GM12878 (cell line): ENCODE measurements at places on chromosomes 7 and 10. TPM values are rescaled to one million over a fixed set of nuclear protein-coding genes. Genes with fewer than 3 reads are reported as not detected.

- no peak for DNase-seq
Observed at GRCh38 chr7:55250313-55250712, 114.8 kb upstream of the LANCL2 start.

- DNase-seq: no peak
Observed at GRCh38 chr7:27314111-27314510, 71.5 kb downstream of the EVX1 start.

DNA sequence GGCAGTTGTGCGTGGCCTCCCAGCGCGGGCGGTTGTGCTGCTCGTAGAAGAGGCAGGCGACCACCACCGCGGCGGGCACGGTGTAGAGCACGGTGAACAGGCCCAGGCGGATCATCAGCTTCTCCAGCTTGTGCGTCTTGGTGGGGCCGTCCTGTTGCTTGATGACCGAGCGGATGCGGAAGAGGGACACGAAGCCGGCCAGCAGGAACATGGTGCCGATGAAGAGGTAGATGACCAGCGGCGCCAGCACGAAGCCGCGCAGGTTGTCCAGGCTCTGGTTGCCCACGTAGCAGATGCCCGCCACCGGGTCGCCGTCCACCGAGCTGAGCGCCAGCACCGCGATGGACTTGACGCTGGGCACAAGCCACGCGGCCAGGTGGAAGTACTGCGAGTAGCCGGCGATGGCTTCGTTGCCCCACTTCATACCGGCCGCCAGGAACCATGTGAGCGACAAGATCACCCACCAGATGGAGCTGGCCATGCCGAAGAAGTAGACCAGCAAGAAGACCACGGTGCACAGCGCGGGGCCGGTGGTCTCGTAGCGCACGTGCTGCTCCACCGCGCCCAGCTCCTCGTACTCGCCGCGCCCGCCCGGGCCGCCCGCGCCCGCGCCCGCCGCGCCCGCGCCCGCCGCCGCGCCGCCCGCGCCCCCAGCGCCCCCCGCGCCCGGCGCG, 2.2 kb downstream of the FZD8 start:
- DNase-seq: no peak

SUV39H2 gene
- total RNA-seq: 25.8 and 26.9 TPM in 2 replicates

DNA sequence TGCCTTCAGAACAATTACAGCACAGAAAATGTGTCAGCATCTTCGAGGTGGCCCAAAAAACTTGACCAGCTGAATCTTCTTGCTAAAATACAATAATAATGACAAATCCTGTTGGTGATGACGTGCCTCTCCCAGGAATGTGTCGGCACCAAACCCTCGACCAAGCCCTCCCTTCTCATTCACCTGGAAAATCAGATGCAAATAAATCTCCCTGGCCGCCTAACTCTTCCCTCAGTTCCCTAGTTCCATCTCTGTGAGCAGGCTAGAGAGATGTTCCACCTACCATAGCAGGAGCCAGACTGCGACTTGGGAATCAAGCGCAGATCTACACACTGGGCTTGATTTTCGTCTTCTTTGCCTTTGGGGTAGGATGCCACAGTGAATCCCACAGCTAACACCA, 4.1 kb downstream of the PRSS1 start:
- DNase-seq: no peak

- DNase-seq: no peak
Observed at GRCh38 chr10:119538632-119539358, 3.7 kb downstream of the RGS10 start.

ZNF783 gene
- total RNA-seq: 12.9 and 14.4 TPM in 2 replicates

PALD1 gene
- total RNA-seq: 20.7 and 20.9 TPM in 2 replicates

DNA sequence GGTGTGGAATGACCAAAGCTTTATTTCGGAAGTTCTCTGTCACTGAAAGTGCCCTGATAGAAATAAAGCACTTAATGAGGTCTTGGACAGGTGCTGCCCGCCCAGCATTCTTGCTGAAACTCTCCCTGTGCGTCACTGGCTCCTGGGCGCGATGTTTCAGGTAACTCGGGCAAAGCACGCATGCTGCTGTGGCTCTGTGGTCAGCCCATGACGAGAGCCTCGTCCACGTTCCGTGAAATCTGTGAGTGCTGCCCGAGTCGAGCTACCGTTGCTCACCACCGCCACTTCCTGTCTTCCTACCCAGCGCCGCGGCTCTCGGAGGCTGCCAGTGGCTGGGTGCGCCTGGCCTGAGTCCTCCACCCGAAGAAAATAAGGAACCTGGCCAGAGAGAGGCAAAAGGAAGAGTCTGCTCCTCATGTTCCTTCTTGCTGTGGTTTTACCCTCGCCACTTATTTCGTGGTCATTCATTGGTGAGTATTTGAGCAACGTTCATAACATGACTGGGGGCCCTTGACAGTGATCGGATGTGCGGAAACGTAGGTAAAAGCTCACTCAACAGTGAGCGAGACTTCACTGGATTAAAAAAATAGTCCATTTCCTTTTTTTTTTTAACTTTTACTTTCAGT, 95.5 kb downstream of the MAP3K8 start:
- DNase-seq: peak; percentile 77

NEUROG3 gene
- total RNA-seq: not detected in 2 replicates

- DNase-seq: no peak
Observed at GRCh38 chr10:70404787-70405036, 767 bp downstream of the EIF4EBP2 start.

- DNase-seq: no peak
Observed at GRCh38 chr10:132455441-132455971, 58.5 kb downstream of the PWWP2B start.

DNA sequence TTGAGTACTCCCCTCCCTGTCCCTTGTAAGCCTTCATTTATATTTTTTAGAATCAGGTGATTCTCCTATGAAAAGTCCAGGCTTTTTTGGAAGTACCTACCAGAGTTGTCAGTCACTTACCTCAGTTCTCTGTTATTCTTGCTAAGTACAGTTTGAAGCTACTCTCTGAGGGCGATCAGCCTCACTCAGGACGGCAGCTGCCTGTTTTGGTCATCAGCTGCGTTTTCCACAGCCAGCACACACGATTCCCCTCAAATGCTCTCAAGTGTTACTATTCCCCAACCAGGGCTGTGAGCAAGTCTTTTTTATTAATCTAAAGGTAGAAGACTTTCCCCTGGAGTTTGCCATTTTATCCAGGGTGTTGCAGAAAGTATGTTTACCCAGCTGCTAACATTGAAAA, 328.6 kb downstream of the SUGCT start:
- DNase-seq: no peak

PNLIPRP1 gene
- 0.74 and 1.5 TPM in 2 replicates for total RNA-seq

GRCh38 chr10:132663666-132664365, 122.1 kb downstream of the NKX6-2 start:
- DNase-seq: no peak

DNA sequence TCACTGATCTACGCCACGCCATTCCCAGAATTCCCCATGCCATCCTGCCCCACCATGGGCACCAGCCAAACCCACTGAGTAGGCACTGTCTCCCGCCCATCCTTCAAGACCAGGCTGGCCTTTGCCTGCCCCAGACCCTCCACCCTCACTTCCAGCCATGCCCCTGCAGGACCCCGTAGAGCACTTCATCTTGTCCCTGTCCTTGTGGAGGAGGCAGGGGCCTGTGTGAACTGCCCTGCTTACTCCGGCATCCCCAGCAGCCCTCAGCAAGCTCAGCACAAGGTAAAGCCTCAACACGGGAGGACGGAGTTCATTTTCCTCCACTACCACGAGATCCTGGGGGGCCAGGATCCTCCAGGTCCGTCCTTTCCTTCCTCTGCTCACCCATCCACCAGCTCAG, 577.7 kb downstream of the PTPRN2 start:
- no peak for DNase-seq

GRCh38 chr7:44147026-44147991, 6.2 kb upstream of the MYL7 start:
- DNase-seq: no peak

DNA sequence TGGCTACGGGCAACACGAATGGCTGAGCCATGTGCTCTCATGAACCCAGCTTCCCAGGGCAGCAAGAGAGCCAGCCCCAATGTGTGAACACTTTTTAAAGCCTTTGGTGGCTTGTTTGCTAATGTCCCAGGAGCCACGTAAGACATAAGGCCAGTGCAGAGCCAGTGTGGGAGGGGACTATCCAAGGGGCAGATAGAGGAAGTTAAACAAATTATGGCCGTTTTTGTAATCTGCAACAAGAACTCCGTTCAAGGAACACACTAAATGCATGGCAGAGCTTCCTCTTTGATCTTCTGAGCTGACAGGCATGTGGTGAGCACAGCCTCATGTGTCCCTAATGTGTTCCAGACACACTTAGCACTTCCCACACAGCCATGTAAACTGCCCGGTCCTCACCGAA, 133.3 kb downstream of the TEX36 start:
- DNase-seq: no peak

DNA sequence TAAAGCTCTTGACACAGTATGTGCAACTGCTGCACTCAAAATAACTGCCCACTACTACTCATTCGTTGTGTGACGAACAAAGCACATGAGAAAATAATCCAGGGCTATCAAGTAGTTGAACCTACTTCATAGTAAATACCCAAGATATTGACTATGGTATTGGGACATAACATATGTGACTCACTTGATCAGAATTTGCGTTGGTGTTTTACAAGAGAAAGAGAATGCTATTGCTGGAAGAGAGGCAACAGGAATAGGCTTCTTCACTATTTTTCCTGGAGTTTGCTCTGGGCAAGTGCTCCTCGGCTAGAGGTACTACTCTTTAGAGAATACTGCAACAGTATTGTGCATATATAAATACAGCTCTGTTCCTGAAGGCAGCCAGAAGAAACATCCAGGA, 2.5 kb downstream of the DGKB start:
- DNase-seq: no peak

ANKRD1 gene
- not detected in 2 replicates for total RNA-seq

SHH gene
- total RNA-seq: not detected in 2 replicates

DNA sequence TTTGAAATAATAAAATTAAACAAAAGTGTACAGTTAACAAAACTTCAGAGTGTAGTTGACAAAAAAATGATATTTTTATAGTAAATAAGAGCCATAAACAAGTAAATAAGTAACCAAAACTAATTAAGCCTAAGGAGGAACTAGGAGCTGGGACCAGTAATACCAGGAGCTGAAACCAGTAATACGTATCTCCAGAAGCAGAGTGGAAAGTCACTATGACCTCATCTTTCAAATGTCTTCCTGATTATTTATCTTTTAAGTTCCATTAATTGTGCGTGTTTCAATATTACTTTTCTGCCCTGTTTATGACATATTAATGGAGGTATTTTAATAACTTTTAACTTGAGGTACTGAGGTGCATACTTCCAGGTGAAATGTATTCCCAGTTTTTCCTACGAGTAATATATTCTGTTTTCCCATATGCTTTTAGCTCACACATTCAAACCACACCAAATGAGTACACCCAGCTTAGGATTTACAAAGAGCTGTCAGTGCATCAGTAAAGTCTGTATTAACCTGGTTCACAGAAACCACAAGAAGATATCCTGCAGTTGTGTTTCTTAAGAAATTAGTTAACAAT, 283.7 kb upstream of the HGF start:
- DNase-seq: no peak

ASB15 gene
- total RNA-seq: not detected in 2 replicates

SH2B2 gene
- 54.1 and 55.1 TPM in 2 replicates for total RNA-seq

- no peak for DNase-seq
Observed at GRCh38 chr10:91191584-91191919, 28.9 kb upstream of the PCGF5 start.

GRCh38 chr10:131983780-131984179, 2.1 kb upstream of the BNIP3 start:
- DNase-seq: no peak

CALHM1 gene
- total RNA-seq: 0.31 and 0.40 TPM in 2 replicates

DNA sequence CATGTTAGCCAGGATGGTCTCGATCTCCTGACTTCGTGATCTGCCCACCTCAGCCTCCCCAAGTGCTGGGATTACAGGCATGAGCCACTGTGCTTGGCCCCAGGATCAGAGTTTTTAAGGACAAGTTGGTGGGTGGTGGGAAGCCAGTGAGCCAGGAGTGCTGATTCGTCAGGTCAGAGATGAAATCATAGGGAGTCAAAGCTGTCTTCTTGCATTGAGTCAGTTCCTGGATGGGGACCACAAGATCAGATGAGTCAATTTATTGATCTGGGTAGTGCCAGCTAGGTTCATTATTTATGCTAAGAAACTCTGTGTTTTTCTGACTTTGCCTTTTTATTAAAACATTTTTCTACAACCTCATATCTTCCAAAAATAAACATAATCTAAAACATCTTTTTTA, 423.8 kb downstream of the ARL4A start:
- DNase-seq: no peak

DNA sequence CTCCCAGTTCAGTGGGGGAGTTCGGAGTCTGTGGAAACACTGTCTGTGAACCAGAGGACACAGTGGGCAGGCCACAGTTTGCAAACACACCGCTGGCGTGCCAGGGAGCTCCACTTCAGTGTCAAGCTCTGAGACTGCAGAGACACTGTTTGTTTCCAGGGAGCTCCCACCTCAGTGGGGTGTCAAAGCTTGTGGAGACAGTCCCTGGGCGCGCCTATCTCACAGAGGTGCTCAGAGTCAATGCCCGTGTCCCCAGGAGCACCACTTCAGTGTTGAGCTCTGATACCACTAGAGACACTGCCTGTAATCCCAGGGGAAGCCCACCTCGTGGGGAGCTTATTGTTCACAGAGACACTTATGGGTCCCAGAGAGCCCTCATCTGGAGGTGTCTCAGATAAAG, 4.3 kb downstream of the MYO1G start:
- DNase-seq: no peak

PSD gene
- total RNA-seq: 0.16 and 0.56 TPM in 2 replicates

- DNase-seq: no peak
Observed at GRCh38 chr10:73553761-73554160, 37.4 kb downstream of the USP54 start.

DNA sequence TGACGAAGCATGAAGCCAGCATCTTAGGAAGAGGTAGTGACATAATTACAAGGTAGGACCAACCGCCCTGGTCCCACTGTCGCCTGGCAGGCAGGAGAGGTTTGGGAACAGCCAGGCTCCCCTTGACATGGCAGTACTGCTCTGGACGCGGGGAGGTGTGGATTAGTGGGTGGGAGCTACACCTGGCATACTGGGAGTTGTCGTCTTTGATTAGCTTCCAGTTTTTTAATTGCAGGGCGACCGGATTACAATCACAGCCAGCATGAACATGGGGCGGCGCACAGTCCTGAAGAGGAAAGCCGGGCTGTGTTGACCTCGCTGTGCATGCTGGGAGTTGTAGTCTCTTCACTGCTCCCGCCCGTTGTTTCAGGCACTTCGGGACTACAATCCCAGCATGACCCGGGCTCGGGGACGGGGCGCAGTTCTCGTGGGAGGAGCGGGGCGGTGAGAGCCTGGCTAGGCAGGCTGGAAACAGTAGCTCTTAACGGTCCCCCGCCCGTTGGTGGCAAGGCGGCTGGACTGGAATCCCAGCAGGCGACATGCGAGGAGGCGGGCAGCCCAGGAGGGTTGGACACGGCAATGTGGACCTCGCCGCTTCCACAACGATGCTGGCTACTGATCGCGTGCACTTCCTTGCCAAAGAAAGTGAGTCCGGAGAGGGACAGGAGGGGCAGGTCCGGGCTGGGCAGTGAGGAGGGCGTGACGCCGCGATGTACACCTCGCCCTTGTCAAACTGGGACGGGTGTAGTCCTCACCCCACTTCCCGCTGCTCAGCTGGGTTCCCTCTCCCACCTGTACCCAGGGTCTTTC, 98.0 kb upstream of the ZNF722 start:
- DNase-seq: no peak

- no peak for DNase-seq
Observed at GRCh38 chr10:98078774-98079173, 48.4 kb upstream of the CRTAC1 start.

HOXA5 gene
- 0.13 TPM in 1 of 2 replicates, not detected in the other for total RNA-seq

GRCh38 chr7:43625453-43625852, 42.5 kb downstream of the STK17A start:
- DNase-seq: no peak

LAMB4 gene
- not detected in 2 replicates for total RNA-seq

GRCh38 chr7:101201695-101202602, 1.1 kb upstream of the MOGAT3 start:
- DNase-seq: no peak

- DNase-seq: no peak
Observed at GRCh38 chr7:20200361-20200760, 16.8 kb downstream of the MACC1 start.
